ENCODE measurements at places on chromosomes 11 and 22.
A peak's percentile ranks its signal among the peaks of the same experiment; 100 is the strongest.

DNA sequence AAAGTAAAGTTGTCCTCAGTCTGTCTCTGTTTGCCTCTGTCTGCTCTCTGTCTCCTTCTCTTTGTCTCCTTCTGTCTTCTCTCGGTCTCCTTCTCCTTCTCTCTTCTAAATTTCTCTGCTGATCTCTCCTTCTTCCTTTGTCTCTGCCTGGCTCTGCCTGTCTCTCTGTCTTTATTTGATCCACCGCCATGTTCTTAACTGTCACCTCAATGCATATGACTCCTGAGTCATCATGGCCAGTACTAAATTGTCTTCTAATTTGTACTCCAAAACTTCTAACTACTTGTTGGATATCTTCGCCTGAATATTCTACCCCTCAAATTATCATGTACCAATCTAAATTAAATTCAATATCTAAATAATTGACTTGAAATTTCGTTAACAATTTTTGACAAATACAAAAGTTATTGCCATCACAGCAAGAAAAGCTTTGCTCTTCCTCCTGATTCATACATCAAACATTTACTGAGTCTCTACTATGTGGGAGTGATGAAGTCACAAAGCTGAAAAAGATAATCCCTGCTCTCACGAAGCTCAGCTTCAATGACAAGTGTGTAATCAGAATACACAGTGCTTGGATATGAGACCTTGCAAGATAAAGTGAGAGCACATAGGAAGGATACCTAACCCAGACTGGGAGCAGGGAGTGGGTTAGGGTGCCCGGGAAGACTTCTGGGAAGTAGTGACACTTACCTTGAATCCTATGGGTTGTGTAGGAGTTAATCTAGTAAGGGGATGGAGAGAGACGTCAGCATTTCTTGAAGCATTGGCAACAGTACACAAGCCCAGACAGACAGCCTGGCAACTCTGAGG is 193.0 kb downstream of the MAML2 start:
- DNase-seq: peak; percentile 67

DNA sequence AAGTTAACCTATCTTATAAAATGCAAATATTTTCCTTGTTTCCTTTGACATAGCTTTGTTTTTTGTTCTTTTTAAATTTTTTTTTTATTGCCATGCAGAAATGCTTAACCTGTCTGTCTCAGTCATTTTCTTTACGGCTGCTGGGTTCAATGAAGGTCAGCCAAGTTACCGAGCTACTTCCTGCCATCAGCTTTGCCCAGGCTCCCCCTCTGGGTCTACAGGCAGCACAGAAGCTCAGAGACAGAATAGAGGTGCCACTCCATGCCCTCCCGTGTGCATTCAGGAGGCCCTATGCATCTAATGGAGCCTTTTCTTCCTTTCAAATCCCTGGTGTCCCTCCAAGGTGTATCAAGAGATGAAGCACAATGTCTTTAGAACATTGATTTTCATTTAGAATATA is 411.0 kb upstream of the NARS2 start:
- DNase-seq: no peak

DNA sequence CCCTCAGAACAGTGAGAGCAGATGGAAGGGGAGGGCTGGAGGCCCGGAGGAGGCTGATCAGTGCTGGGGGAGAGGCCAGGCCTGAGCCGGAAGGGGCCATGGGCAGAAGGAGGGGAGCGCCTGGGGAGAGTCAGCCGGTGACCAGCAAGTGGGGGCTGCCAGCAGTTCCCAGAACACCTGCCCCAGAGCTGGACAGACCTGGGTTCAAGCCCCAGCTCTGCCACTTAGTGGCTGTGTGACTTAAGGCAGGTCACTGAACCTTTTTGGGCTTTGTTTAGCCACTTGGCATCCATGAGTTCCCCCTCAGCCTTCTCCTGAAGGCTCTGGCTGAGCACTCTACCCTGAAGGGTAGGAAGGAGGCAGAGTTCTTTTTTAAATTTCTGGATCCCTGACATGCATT is 17.4 kb downstream of the WNT11 start:
- DNase-seq: no peak

GRCh38 chr22:46576556-46577367 is 39.3 kb upstream of the CELSR1 start:
- DNase-seq: no peak

GRCh38 chr22:31637891-31638618 is 24.0 kb downstream of the PISD start:
- DNase-seq: no peak

DNA sequence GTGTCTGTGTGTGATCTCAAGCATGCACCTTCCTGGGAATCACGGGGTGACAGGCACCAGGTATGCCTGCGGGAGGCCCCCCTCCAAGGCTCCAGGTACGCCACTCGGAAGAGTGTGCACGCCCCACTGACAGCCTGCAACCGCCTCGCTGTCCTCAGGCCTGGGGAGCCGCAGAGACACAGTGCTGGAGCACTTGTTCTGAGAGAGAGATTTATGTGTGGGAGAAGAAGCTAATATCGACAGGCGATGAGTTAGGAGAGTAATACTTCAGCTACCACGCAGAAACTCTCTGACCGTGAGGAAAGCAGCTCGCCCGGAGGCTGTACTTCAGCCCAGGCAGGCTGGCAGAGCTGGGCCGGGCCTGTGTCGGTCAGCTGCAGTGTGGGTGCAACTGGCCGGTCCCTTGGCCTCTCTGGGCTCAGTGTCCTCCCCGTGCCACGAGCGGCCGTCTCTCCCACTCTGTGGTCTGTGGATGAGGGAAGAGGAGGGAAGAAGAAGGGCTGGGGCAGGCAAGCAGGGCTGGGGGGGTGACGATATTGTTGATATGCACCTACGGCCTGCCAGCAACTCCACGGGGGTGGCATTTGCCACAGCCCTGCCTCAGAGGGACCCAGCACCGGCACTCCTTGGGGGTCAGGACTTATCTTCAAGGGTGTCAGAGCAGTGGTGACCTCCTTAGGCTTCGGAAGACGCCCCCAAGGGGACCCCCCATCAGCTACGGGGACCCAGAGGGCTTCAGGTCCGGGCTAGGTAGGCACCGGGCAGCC is 7.3 kb downstream of the B3GAT1 start:
- no peak for DNase-seq

DNA sequence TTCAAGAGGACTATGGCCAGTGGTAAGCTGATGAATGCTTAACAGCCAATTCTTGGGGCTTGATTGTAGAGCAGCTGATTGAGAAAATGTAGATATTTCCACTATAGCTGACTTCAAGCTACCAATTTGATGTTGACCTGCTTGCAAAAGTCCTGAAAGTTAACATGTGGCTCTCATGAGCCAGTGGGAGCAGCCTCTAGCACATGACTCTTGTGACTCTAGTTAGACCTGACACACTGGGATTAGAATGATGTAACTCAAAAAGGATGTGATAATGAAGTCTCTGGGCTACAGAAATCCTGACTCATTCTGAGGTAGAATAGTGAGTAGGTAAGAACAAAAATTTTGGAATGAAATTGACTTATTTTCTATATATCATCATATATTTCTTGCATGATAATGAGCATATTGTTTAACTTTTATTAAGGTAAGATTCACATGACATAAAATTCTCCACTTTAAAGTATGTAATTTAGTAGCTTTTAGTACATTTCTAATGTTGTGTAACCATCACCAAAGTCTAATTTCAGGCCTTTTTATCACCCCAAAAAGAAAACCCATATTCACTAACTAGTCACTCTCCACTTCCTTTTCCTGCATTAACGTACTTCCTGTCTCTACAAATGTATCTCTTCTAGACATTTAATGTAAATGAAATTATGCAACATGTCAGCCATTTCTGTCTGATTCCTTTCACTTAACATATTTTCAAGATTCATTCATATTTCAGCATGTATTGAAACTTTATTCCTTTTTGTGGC is 16.1 kb upstream of the OR52H1 start:
- no peak for DNase-seq

DNA sequence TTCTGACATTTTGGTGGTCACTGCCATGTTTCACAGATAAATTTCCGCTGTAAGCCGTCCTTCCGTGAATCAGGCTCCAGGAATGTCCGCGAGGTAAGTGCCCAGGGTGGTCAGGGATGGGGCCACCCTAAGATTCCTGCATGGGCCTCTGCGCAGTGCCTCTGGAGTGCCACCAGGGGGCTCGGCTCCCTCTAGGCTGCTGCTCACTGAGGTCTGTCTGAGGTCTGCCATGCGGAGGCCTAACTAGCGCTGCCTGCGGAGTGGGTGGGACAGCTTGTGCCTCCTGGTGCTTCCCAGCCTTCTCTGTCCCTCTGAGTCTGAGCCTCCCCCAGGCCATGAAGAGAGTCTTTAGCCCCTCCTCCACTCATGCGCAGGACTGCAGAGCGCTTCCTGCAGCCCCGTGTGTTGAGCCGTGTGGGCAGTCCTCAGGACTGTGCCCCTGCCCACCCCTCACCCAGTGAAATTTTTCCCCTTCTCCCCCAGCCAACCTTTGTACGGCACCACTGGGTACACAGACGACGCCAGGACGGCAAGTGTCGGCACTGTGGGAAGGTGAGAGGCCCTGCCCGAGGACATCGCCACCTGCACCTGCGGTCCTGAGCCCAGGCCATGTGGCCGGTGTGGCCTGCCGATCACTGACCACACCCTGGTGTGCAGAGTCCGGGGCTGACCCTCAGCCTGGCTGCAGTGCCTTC is 11.9 kb upstream of the MDK start:
- DNase-seq: no peak

- DNase-seq: no peak
These were observed 63.4 kb downstream of the FLI1 start for GRCh38 chr11:128757235-128757711.

DNA sequence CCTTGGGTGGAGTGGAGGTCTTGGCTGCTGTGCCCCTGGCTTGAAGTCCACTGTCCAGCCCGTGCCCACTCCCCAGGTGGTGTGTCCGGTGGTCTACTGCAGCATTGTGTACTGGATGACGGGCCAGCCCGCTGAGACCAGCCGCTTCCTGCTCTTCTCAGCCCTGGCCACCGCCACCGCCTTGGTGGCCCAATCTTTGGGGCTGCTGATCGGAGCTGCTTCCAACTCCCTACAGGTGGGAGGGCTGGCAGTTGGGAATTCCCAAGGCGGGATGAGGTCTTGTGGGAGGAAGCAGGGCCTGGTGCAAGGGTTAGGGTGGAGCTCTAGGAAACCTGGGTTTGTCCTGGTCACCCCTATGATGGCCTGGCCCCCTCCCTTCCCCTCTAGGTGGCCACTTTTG is 8.4 kb upstream of the NLRX1 start:
- no peak for DNase-seq

DNA sequence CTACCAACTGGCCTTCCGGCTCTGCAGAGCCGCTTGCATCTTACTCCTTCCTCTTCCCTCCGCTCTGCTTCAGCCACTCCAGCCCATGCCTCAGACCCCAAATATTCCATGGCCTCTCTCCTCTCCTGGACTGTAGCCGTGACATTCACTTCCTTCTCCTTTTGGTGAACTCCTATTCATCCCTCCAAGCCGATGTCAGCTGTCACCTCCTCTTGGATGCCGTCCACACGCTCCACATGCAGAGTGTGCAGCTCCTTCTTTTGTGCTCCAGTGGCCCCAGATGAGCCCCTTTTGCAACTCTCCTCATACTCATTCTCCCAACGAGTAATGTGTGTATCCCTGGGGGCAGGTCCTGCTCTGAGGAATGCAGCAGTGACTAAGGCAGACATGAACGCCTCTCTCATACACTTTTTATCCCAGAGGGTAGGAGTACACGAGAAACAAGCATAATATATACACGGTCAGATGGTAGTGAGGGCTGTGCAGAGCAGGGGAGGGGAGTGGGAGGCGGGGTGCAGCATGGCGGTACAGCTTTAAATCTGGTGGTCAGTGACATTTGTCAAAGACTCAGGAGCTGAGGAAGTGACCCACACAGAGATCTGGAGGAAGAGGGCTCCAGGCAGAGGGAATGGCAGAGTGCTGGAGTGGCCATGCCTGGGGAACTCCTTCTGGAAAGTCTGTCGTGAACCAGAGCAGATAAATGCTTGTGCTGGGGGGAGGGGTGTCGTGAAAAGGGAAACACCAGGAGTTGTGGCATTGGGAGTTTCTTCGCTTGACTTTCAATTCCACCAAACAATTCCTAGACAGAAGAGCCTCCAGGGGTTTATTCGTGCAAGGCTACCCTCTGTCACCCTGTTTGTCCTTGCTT is 83.8 kb upstream of the ATXN10 start:
- no peak for DNase-seq

GRCh38 chr22:49574205-49574880 is 253.3 kb downstream of the BRD1 start:
- DNase-seq: no peak

DNA sequence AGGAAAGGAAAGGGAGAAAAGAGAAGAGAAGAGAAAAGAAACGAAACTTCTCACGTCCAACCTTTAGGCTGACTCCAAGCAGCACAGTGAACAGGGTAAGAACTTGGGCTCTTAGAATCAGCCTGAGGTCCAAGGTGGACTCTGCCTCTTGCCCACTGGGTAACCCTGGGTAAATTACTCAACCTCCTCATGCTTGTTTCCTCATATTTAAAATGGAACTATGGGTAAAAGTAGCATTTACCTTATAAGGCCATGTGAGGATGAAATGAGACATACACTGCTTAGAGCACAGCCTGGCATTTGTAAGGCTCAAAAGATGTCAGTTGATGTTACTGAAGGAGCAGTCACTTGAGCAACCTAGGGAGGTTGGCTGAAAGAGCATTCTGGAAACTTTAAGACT is 107.9 kb downstream of the C11orf58 start:
- DNase-seq: no peak

GRCh38 chr11:80241766-80242165 is 800.9 kb upstream of the TENM4 start:
- no peak for DNase-seq

DNA sequence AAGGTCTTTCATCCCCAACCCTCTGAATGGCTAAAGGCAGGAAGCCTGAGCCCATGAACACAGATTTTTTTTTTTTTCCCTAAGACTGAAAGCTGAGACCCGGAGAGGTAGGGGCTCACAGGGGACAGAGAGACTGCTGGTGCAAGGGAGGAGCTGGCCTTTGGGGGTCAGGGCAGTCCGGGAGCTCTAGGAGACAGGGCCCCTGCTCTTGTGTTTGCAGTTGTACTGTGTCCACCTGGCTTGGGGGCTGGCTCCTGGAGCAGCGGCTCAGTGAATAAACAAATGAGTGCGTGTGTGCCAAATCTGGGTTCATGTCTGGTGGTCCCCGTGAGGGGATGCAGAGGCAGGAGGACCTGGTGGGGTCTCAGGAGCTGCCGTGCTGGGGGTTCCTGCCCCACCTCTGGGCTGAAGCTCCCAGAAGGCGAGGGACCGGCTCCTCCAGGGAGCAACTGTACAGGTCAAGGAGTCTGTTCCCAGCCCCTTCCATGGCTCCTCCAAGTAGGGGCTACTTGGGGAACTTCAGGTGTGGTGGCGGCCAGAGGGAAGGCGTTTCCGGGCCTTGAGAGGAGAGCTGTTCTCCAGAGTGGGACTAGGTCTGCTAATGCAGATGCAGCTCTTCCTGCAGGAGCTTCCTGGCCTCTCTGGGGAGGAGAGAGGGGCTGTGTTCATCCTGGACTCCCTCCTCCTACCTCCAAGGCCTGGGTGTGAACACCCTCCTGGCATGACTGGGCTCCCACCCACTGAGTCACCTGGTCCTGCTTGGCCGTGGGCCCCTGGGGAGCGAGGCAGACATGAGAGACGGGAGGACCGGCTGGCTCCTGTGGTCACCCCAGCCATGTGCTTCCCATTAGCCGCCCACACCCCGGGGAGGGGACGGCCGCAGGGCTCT is 57.6 kb downstream of the FBXO7 start:
- DNase-seq: peak; percentile 87
